ENCODE measurements at places on chromosomes 3 and 15.

- no peak for DNase-seq
Observed at GRCh38 chr15:49423021-49423420, at the start of gene FGF7. TSS of gene FGF7 (plus strand) at chr15:49423242. CDS start at chr15:49424298, 1,056 bp downstream.

- no peak for DNase-seq
Observed at GRCh38 chr3:73614419-73614818, 10.3 kb downstream of the PDZRN3 start.

GRCh38 chr3:196377321-196377720 lies 39.1 kb upstream of the TM4SF19 start:
- DNase-seq = no peak

DNA sequence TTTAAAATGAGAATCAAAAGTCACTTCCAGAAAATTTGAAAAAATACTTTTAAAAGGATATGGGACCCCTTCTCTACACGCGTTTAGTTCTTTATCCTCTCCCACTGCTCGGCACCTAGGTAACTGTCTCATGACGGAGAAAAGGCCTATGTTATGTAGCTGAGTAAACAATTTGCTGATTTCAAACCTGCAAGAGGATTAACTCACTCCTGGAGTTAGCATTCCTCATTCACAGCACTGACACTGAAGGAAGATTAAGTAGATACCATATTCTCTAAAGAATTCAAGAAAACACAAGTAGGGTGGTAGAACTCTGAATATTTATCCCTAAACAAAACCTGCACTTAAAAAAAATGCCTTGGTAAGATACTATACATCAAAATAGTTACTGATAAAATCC lies 30.2 kb upstream of the PYGO1 start:
- DNase-seq = no peak

- no peak for DNase-seq
Observed at GRCh38 chr3:100982710-100983109, 10.5 kb downstream of the ABI3BP start.

- no peak for DNase-seq
Observed at GRCh38 chr15:72184165-72184811, 13.3 kb downstream of the GRAMD2A start.
